ENCODE measurements at places on chromosomes 12 and 14. TPM values are rescaled to one million over a fixed set of nuclear protein-coding genes. Genes with fewer than 3 reads are reported as not detected.

Gene KSR2
- total RNA-seq, result 0.12 TPM

Gene C12orf54
- total RNA-seq, result not detected

Gene XPOT
- total RNA-seq, result 145 TPM

GRCh38 chr14:36505181-36505815 is 14.7 kb downstream of the NKX2-1 start:
- peak; percentile 36 for DNase-seq
- H3K4me1 ChIP-seq, result peaks cover 18% of the 10 kb centered on the region
- no peak overlapping the region for H3K4me3 ChIP-seq

GRCh38 chr12:94504386-94504785 is 44.7 kb upstream of the CEP83 start:
- no peaks in the 10 kb centered on the region for H3K27me3 ChIP-seq
- no peaks in the 10 kb centered on the region for H3K4me1 ChIP-seq
- H3K36me3 ChIP-seq, result no peaks in the 10 kb centered on the region
- H3K4me3 ChIP-seq, result no peak overlapping the region
- no peak overlapping the region for H3K27ac ChIP-seq

- no peaks in the 10 kb centered on the region for H3K36me3 ChIP-seq
- no peak overlapping the region for H3K27ac ChIP-seq
- no peak for DNase-seq
Measured at GRCh38 chr12:39278426-39278825, 164.5 kb downstream of the KIF21A start.

DNA sequence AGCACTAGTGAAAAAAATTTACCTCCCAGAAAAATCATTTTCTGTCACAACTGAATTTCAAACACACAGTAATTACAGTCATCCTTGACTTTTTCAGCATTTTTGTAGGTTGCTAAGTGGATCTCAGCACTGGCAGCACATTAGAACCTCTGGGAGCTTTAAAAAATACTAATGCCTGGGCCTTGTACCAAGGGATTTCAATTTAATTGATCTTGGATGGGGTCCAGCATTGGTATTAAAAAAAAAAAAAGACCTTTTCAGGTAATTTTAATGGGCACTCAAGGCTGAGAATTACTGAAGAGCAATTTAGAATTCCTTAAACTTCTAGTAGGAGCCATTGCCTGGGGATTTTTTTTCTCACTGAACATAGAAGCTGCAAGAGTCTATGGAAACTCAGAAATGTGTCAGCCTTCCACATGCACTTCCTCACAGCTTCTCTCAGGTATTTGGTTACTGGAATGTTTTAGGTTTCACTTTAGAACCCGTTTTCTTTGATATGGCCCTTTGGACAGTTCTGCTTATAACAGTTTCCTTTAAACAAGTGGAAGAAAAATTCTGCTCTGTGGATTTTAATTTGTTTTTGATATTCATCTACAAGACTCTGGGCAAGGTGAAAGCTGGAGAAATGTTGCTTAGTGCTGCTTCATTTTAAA is 88.5 kb upstream of the DACT1 start:
- no peak overlapping the region for H3K27ac ChIP-seq
- H3K4me1 ChIP-seq, result peaks cover 3% of the 10 kb centered on the region
- H3K27me3 ChIP-seq, result no peaks in the 10 kb centered on the region

- H3K27me3 ChIP-seq, result peaks cover 3% of the 10 kb centered on the region
- no peaks in the 10 kb centered on the region for H3K36me3 ChIP-seq
- H3K27ac ChIP-seq, result no peak overlapping the region
- no peak overlapping the region for H3K4me3 ChIP-seq
Measured at GRCh38 chr14:36900846-36901245, 239.2 kb downstream of the PAX9 start.

GRCh38 chr12:132806857-132807256 is 21.8 kb downstream of the GOLGA3 start:
- H3K4me1 ChIP-seq, result peaks cover 9% of the 10 kb centered on the region
- no peaks in the 10 kb centered on the region for H3K27me3 ChIP-seq
- H3K4me3 ChIP-seq, result no peak overlapping the region
- peak; percentile 40 for DNase-seq
- H3K27ac ChIP-seq, result no peak overlapping the region

DNA sequence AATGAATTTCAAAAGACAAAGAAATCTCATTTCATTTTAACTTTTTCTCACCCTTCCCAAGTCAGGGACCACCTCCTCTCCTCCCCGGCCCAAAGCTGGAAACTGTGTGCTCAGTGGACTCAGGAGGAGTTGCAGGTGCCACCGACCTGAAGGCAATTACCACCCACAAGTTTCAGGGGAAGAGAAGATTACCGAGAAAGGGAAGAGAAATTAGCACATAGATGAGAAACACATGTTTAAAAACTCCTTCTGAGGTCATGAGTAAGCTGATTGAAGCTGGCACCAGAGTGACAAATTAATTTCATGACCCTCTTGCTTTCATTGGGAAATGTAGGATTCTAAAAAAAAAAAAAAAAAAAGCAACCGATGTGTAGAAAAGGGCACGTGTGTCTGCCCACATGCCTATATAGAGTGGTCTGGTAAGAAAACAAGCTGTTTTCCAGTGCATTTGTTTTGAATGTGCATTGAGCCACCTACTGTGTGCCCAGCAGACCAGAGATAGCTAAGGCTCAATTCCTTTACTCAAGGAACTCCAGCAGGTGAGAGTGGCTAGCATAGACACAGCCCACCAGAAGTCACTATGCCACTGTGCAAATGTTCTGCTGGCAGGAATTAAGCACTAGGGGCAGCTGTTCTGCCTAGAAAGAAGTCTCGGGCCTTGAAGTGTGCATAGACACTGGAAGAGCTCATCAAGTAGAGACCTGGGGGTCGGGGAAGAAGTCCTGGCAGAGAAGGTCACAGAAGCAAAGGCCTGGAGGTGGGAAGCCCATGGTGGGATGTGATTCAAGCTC is 30.5 kb downstream of the DPF3 start:
- no peak overlapping the region for H3K4me3 ChIP-seq
- H3K27ac ChIP-seq, result no peak overlapping the region
- no peaks in the 10 kb centered on the region for H3K36me3 ChIP-seq
- H3K27me3 ChIP-seq, result no peaks in the 10 kb centered on the region
- no peaks in the 10 kb centered on the region for H3K4me1 ChIP-seq
- no peak for DNase-seq

DNA sequence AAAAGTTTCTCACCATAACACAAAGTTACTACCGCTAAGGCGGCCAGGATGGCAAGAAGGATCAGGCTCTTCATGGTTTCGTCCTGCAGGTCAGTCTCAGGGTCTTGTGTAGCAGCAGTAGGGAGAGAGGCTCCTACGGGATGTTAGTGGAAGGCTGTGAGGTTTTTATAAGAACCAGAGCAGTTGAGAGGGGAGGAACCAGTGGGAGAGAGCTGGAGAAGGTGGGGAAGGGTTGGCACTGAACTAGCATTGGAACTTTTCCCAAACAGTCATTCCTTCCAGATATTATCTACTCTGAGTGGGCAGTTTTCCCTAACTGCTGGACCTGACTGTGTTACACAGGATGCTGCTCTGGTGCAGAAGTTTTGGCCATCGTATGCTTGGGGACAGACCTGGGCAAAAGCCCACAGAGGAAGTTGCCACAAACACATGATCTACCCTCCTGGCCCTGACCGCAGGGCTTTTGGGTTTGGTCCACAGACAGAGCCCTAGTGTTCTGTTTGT is at the start of gene MGP:
MGP (minus strand) TSS at position 137 of the 504 bp plus-strand sequence; CDS start at position 74, 63 bp downstream.
- H3K27me3 ChIP-seq, result peaks cover 10% of the 10 kb centered on the region
- no peak within 1 kb of the TSS for H3K27ac ChIP-seq
- peak within 1 kb of the TSS; percentile 21 for H3K4me3 ChIP-seq
- no peaks in the 10 kb centered on the region for H3K36me3 ChIP-seq
- no peak for DNase-seq
- H3K4me1 ChIP-seq, result peaks cover 15% of the 10 kb centered on the region

GRCh38 chr12:75334384-75335030 is at the start of gene GLIPR1L1:
GLIPR1L1 (plus strand) TSS chr12:75334670; CDS start chr12:75334729, 59 bp downstream.
- peaks cover 16% of the 10 kb centered on the region for H3K27me3 ChIP-seq
- peaks cover 3% of the 10 kb centered on the region for H3K36me3 ChIP-seq
- no peak within 1 kb of the TSS for H3K27ac ChIP-seq
- peak within 1 kb of the TSS; percentile 59 for H3K4me3 ChIP-seq
- peaks cover 22% of the 10 kb centered on the region for H3K4me1 ChIP-seq
- DNase-seq, result peak; percentile 88

Data from activated CD4-positive, alpha-beta memory T cell treated with anti-CD3 and anti-CD28 coated beads for 36 hours (primary cell).